ENCODE measurements at places on chromosomes 1 and 21.

GRCh38 chr1:167648978-167649744 is 19.1 kb downstream of the RCSD1 start:
- no peak for DNase-seq

DNA sequence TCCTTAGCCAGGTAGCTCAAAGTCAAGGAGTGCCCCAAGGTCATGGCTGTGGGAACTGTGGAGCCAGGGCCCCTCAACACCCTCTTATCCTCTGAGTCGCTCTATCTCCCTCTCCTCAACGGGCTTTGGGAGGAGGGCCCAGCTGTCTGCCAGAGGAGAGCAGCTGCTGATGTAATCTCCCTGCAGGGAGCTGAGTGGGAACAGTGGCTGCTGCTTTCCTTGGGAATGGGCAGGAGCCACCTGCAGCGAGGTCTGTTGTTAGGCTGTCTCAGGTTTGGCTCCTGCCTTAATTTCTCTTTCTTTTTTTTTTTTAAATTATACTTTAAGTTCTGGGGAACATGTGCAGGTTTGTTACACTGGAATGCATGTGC is 58.8 kb upstream of the MAP1LC3C start:
- no peak for DNase-seq

GRCh38 chr1:33396188-33397124 is 34.4 kb downstream of the PHC2 start:
- DNase-seq: no peak

- DNase-seq: no peak
Observed at GRCh38 chr1:31180338-31180737, 59.3 kb downstream of the NKAIN1 start.

GRCh38 chr1:248825573-248825908 is 174 bp downstream of the SH3BP5L start:
- DNase-seq: no peak

DNA sequence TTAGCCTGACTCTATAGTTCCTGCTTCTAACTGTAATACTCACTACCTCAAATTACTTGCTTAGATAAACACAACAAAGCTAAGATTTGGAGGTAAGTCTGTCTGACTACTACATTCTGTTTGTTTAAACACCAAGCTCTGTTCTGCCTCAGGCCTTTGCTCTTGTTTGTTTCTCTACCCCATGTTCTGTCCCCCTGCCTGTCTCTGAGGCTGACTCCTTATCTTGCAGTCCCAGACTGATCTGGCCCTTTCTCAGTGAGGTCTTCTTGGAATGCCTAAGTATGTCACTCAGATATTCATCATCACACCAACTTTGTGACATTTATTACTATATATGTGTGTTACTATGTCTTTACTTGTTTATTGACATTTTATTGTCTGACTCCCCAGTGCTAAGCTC is 425.5 kb downstream of the LMO4 start:
- no peak for DNase-seq

DNA sequence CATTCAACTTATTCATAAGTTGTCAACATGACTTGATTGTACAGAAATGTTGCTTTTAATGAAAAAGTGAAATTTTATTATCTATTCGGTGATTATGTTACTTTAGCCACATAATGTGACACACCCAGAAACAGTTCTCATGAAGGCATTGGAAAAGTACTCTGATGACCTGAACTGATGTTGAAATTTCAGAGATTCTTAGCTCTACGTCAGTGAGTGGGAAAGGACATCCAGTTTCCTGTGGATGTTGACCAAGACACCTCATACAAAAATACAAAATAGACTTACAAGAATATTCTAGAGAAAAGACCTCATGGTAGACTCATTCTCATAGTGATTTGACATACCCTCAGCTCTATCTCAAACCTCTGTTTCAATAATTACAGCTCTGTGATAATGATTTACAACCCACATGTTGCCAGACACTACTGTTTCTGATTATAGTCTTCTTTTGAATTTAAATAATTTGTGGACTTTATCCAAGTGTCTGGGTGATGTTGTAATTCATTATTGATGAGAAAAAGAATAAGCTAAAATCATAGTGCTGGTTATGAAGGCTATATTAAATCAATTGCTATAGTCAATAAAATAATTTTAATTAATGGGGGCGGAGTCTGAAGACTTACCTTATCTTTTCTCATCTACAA is 37.3 kb downstream of the KCNK2 start:
- DNase-seq: no peak

GRCh38 chr1:28538286-28538685 is 14.6 kb upstream of the TRNAU1AP start:
- DNase-seq: no peak

DNA sequence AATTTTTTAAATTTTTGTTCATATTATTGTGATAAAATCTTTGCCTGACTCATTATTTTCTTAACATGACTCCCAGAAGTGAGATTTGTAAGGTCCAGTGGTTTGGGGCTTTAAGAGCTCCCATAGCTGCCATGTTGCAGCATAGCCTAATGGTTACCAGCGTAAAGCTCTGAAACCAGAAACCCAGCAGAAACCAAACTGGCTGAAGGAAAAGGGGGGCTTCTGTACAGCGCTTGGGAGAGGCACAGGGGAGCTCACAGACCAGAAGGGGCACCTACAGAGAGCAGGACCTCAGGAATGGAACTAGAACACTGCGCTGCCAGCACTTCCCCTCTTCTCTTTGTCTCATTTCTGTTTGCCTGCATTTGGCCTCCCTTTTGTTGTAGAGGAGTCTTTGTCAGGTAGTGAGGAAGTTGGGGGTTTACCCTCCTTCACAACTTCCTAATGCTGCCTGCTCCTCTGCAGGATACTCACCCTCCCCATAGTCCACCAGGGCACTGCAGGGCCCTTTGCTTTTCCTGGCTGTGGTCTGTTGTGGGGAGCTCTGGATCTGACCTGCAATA is 2.6 kb upstream of the PYCR2 start:
- no peak for DNase-seq

DNA sequence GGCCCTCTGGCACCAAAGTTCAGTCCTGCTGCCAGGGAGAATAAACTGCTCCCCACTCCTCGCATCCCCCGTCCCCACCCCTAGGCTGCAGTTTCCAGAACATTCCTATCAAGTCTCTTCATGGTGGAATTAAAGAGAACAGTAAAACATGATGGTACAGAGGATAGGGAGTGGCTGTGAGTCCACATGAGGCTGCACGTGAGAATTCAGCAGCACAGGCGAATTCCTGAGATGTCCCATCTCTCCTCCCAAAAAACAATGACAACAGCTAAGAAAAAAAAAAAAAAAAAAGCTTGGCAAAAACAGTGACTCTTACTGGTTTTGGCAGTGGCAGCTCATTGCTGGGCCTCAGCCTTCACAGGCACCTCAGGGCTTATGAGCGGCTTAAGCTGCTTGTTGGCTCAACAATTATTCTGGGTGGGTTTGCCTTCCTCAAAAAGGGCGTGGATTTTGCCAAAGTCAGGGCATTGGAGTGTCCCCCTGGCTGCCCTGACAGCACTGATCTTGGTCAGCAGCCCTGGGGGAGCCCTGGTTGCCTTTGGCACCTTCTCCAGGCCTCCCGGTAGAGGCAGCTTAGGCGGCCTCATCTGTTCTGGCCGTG is 5.7 kb upstream of the IFFO2 start:
- no peak for DNase-seq
